Neural progenitor cell (in vitro differentiated cells): ENCODE measurements at places on chromosomes 1 and 21.

DNA sequence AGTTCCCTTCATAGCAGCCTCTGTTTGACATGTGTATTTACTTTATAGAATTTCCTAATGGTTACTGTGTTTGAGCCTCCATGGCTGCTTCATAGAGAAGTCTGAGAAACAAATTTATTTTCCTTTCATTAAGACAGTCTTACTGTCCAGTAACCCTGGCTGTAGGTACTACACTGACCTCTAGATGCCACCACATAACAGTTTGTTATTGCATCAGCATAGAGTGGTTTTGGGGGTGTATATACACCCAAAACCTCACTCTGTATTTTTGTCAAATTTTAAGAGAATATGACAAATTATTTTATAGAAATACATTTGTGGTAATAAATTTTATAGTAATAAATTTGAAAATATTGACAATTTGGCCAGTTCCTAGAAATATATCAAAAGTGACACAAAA, 57.3 kb downstream of the OBSCN start:
- DNase-seq: no peak

DNA sequence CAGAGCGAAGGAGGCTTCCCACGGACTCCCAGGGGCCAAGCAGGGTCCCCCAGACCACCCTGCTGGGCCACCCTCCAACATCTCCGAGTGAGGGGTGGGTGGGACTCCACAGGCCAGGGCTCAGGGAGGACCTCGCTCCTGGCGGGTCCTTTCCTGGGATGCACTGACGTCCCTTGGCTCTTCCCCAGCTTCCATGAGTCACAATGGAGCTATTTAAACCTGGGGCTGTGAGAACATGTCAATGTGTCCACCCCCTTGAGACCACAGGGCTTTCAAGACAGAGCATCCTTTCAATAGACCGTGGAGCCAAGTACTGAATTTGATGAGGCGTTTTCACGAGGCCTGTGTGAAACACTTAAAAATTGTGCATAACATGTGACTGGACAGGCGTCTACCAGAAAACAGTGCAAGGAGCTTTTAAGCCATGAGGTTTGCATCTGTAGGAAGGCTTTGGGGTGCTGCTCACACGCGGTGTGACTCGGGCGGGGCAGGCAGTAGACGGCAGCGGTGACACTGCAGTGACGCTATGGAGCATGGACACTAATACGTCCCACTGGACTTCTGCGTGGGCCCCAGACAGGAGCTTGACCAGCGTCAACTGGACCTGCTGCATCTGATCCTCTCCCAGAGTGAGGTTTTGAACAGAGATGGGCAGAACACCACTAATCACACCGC, 24.1 kb upstream of the NPHP4 start:
- DNase-seq: no peak

- no peak for DNase-seq
Observed at GRCh38 chr1:51230501-51231078, 5.5 kb upstream of the RNF11 start.

- no peak for DNase-seq
Observed at GRCh38 chr1:2230781-2231531, 2.8 kb downstream of the SKI start.
